Activated CD4-positive, CD25-positive, alpha-beta regulatory T cell (primary cell): ENCODE measurements at places on chromosomes 16 and 17.

DNA sequence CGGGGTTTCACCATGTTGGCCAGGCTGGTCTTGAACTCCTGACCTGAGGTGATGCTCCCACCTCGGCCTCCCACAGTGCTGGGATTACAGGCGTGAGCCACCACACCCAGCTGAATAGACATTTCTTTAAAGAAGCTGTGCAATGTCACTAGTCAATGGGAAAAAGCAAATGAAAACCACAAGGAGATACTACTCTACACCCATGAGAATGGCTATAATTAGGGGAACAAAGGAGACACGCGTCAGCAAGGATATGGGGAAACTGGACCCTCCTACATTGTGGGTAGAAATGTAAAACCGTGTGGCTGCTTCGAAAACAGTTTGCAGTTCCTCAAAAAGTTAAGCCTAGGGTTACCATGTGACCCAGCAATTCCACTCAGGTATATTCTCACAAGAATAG is 103.4 kb downstream of the VPS53 start:
- no peak for DNase-seq

DNA sequence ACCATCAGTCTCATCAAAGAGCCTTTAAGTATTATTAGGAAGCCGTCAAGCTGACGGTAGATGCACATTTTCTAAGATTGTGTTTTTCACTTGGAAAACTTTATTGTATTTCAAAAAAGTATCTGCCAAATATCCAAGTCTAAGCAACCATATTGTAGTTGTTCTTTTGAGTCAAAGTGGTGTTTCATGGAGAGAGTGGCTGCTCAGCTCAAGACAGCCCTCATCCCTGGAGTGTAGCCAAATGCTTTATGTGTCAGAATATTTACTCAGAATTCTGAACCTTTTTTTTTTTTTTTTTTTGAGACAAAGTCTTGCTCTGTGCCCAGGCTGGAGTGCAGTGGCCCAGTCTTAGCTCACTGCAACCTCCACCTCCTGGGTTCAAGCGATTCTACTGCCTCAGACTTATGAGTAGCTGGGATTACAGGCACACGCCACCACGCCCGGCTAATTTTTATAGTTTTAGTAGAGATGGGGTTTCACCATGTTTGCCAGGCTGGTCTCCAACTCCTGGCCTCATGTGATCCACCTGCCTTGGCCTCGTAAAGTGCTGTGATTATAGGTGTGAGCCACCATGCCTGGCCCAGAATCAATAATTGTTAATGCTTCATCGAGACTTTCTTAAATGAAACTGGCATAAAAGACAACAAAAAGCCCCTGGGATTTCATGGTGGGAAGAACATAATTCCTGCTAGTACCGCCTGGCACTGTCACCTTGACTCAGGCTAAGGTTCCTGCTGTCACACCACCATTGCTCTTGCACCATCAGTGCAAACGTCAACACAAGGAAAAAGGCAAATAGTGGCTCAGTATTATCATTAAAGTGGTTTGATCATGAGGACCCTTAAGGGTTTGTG is 45.5 kb downstream of the PRKCA start:
- DNase-seq: no peak

GRCh38 chr16:4360538-4361021 is 9.5 kb upstream of the PAM16 start:
- DNase-seq: no peak

DNA sequence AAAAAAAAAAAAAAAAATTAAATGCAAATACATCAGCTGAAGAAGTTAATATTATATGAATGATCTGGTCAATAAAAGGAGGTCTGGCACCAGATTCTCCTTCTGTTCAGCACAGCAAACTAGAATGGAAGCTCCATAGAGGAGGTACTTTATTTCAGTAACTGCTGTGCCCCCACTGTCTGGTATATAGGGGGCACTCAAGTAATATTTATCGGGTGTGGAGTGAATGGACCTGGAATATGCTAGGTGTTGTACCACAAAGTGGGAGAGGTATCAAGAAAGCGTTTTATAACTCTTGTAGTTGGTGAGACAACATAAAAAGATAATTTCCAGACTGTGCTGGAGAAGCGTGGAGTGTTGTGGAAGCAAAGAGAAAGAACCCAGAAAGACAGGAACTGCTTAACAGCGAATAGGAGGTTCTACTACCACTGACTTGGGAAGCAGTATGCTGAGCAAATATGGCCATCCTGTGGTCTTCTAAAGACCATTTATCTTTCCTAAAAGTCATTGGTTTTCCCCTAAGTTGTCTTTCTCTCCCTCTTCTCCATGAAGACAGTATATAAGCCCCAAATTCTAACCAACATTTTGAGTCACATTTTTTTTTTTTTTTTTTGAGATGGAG is 12.2 kb upstream of the PRKCA start:
- DNase-seq: no peak

GRCh38 chr16:76970087-76970744 is 220.8 kb upstream of the MON1B start:
- DNase-seq: no peak

- DNase-seq: no peak
Observed at GRCh38 chr16:80573700-80574120, 32.9 kb downstream of the DYNLRB2 start.

GRCh38 chr17:30274887-30275286 is 16.9 kb downstream of the BLMH start:
- DNase-seq: no peak

- no peak for DNase-seq
Observed at GRCh38 chr17:79907850-79908249, 68.6 kb upstream of the CBX4 start.

DNA sequence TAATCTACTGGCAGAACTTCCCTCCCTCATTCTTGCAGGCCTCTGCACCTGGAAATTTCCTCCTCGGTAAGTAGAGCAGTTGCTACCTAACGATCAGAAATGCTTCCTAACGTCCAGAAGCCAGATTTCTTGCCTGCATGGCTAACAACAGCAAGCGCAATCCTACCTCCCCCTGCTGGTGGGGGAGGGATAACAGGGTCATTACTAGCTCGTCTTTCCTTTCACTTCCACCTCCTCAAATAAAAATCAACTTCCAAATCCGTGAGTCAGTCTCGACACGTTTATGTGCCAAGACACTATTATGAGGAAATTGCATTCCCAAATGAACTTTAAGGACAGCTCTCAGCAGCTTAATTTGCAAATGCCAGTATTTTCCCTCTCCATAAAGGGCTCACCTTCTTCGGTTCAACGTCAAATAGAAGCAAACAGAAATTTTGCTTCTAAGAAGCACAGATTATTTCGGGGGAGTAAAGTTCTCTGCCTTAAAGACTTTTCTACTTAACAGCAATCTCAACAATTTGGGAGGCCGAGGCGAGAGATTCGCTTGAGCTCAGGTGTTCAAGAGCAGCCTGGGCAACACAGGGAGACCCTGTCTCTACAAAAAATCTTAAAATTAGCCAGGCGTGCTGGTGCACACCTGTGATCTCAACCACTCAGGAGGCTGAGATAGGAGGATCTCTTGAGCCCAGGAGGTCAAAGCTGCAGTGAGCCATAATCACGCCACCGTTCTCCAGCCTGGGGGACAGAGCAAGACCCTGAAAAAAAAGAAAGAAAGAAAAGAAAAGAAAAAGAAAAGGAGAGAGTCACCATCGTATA is 188.6 kb upstream of the PSMD7 start:
- no peak for DNase-seq

DNA sequence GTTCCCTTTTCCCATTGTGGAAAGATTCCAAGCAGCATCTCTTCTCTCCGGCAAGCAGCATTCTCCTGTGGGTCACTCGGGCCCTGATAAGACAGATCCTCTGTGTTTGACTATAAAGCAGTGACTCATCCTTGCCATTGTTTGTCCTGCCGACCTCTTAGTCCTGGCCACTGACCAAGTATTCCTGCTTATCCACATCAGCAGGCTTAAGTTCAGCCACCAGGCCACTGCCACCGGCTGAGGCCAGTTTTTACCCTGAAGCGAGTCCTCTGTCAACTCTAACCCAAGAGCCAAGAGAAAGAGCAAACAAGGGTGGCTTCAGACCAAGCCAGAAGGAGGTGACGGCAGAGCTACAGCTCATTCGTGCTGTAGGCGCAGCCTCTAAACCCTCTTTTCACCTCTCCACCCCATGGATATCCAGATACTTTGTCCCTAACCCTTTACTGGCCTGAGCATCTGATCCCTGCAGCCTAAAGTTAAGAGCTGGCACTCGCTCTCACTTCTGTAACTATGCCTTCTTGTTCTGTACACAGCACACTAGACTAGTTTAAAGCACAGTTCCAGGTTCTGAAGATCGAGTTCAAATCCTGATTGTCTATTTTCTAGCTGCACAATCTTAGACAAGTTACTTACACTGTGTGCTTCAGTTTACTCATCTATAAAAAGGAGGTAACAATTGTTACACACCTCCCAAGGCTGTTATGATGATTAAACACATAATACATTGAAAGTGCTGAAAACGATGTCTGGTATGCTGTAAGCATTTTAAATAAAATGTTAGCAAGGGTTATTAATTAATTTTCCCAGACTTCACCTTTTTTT is 31.0 kb downstream of the SOX9 start:
- no peak for DNase-seq

- DNase-seq: no peak
Observed at GRCh38 chr17:36017799-36018198, at the start of gene CCL23. TSS of gene CCL23 (minus strand) at chr17:36017972. CDS start at chr17:36017897, 75 bp downstream.

DNA sequence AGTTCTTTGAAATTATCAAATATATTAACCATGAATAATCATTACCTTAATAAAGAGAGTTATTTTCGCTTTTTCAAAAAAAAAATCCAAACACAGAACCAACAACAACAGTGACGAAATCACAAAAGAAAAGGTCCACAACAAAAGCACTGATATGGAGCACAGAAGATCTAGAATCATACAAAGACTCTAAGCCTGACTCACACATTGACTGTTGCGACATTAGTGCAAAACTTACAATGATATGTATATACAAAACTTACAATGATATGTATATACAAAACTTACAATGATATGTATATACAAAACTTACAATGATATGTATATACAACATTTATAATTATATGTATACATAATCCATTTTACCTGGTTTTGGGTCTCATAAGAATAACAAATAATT is 117.7 kb downstream of the USP22 start:
- no peak for DNase-seq

DNA sequence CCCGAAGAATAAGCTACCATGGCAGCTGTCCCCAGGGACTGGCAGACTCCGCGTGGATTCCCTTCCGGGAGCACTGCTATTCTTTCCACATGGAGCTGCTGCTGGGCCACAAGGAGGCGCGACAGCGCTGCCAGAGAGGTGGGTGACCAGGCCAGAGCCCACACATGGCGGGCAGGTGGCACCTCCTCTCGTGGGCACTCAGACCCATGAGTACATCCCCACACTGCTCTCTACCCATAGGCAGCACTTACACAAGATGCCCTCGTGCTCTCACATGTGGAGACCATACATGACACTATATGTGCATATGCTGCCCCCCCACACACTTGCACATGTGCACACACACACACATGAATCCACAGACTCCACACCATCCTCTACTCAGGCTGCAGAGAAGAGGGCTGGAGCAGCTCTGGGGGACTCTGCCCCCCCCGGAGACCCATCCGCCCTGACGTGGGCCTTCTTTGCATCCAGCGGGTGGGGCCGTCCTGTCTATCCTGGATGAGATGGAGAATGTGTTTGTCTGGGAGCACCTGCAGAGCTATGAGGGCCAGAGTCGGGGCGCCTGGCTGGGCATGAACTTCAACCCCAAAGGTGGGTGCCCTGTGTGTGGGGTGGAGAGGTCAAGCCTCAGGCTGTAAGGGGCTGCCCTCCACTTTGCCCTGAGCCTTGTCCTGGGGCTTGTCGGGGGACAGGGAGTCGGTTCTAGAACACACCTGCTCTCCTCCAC is 62.9 kb downstream of the MRC2 start:
- DNase-seq: no peak
